Nephron progenitor cell (in vitro differentiated cells): ENCODE measurements at places on chromosomes 13 and 19.

DNA sequence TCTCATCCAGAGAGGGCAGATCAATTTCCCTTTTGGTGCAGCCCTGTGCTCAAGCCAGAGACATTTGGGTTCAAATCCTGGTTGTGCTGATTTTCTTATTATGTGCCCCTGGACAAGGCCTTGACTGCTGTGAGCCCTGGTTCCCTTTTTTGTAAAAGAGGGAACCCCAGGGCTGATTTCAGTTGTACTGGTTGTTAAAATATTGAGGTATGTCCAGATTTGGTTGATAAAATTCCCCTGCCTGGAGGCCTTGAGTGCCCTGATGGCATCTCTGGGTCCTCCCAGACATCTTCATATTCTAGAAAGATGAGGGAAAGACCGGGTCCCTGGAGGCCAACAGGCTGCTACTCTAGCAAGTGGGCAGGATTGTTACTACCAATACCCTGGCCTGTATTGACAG, 14.4 kb upstream of the PLAUR start:
- DNase-seq = no peak

DNA sequence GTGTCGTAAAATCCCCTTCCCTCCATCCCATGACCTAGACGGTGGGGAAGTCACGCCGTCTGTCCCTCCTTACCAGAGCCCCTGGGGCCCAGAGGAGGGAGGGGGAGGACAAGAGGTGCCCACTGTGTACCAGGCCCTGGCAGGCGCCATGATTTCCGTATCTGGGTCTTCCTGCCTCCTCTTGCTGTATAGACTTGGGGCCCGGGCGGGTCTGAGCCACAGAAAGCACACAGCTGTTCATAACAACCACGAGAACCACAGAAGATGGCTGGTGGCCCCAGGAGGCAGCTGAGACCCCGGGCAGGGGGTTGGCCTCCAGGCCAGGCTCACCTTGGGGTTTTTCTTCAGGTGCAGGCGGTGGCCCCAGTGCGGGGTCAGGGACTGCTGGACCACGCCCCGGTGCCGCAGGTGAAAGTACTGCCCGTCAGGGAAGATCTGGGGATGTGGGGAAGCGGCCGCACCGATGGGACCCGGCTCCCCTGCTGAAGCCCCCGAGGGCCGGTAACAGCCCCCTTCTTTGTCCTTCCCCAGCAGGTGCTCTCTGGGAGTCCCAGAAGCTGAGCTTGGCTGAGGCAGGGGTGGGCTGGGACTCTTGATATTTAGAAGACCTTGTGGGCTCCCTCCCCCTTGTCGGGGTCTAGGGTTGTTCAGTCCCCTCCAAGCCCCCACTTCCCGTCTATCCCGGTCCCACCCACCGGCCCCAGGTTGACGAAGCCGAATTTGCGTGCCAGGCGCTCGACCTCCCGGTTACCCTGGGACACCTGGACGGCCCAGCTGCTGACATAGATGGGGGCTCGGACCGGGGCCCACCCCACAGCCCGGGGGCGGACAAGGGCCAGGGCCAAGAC, 463 bp downstream of the PCSK4 start:
- DNase-seq = no peak

DNA sequence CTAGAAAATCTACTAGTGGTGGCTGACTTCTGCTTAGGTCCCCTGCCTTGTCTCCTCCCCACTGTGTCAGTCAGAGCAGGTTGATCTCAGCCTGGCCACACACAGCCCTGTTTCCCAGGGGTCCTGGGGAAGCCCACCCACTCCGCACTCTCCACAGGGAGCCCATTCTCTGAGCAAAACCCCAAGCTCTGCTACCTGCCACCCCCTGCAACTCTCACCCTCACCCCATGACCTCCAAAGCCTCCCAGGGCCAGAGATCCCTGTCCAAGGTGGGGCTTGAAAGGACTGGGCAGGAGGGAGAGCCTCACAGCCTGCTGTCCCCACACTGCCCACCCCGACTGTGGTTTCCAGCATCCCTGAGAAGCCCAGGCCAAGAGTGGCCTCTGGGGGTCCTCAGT, 58.8 kb upstream of the ZNF536 start:
- no peak for DNase-seq

- no peak for DNase-seq
Observed at GRCh38 chr13:20294497-20294896, 62.4 kb upstream of the GJB6 start.

GRCh38 chr13:105083992-105084391, 1451.5 kb downstream of the EFNB2 start:
- DNase-seq = no peak

DNA sequence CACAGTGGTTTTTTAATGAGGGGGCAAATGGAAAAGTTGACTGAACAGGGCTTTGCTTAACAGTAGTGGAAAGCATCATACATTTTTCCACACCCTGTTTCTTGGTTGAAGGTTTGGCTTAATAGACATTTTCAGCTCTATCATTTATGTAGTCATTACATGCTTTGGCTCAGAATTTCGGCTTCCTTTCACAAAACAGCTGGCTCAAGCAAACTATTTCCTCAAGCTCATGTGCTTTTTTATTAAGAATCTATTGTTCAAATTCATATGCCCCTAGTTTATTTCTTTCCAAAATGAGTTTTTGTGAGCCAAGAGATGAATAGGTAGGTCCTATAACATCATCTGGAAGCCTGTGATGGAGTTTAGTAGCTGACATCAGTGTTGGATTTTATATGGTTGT, 113.8 kb downstream of the SLITRK6 start:
- no peak for DNase-seq

- DNase-seq = no peak
Observed at GRCh38 chr19:33868076-33868735, 71.5 kb downstream of the KCTD15 start.

GRCh38 chr19:12364391-12365235, 870 bp downstream of the ZNF442 start:
- DNase-seq = peak; percentile 29

DNA sequence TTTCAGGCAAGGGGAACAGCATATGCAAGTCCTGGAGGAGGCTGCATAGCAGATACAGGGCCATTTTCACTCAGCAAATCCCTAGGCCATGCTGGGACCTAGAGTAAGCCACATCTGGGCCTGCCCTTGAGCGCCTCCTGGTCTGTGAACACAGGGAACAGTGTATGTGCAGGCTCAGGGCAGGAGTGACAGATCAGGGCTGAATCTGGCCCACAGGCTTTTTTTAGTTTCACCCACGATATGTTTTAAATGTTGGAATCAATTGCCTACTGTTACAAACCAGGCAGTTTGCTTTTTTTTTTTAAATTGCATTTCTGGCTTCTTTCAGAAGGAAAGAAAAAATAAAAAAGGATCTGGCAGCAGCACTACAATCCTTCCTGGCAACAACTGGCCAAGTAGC, 1.5 kb upstream of the TMEM145 start:
- no peak for DNase-seq

DNA sequence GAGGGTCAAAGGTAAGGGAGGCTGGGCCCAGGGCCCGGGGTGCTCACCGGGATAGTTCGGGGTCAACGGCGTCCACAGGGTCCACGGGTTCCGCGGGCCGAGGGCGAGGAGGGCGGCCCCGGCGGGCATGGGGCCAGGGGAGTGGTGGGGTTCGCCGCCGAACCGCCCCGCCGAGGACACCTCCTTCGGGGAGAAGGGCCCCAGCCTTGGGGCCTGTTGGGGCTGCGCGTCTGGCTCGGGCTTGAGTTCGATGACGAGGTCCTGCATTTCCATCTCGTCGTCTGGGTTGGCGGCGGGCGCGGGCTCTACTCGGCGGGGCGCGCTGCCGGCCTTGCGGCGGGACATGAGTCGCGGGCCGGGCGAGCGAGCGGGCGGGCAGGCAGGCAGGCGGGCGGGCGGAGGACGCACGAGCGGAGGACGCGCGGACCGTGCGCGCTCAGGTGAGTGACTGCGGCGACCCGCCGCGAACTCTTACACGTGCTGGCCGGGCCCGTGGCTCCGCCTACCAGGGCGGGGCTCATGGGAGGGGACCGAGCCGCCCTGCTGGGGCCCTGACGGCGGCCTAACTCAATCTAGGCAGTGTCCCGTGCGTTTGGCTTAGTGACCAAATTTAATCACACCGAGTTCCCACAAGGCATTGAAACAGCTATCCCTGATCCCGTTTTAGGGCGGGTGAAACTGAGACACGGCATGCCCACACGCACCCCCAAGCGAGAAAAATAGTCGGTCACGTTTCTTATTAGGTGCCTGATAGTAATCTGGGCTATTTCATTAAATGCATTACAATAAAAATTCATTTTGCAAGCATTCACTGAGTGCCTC, at the start of gene ZNF296:
TSS of gene ZNF296 (minus strand) at position 450 of the 822 bp plus-strand sequence. CDS start at position 345, 105 bp downstream.
- DNase-seq = peak; percentile 77

DNA sequence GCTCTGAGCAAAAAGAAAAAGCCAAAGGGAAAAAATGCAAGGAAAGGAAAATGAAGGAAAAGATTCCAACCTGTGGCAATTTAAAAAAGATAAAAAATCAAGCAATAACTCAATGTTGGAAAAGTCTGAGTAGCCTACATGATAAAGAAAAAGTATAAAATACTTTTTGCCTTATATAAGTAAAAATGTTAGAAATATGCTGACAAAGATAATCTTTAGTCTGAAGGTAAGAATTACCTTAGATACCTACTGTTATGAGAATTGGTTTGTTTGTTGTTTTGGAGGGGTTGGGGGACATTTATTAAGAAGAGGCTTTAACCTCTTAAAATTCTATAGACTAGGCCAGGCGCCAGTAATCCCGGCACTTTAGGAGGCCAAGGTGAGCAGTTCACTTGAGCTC, 29.7 kb upstream of the CPB2 start:
- DNase-seq = no peak

DNA sequence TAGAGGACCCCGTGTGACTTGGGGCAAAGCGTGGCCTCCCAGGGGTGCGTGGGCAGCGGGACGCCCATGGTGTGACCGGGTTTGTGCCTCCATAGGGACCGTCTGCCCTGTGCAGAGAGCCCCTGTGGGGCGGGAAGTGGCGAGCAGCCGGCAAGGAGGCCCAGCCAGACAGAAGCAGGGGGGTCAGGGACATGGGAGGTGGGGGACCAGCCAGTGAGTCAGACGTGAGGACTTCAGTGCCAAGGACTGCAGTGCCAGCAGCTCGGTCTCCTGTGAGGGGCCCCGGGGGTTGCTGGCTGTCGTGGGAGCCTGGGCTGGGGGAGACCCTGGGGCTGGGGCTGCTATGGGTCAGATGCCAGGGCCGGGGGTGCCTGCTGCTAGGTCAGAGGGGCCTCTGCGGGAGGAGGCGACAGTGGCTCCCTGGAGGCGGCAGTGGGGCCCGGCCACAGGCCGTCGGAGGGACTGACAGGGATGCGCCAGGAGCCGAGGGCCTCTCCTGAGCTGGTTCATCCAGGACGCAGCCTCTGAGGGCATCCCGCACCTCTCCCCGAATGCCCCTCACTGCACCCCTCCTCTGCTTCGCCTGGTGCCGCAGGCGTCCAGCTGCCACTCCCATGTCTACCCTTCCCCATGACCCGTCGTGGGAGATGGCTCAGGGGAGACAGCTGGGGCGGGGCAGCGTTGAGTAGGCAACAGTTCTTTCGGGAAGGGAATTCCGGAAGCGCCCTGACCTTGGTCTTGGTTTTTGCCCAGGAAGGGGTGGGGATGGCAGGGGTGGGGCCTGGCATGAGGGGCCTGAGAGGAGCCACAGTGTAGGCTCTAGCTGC, 80.0 kb downstream of the KDM4B start:
- no peak for DNase-seq

DNA sequence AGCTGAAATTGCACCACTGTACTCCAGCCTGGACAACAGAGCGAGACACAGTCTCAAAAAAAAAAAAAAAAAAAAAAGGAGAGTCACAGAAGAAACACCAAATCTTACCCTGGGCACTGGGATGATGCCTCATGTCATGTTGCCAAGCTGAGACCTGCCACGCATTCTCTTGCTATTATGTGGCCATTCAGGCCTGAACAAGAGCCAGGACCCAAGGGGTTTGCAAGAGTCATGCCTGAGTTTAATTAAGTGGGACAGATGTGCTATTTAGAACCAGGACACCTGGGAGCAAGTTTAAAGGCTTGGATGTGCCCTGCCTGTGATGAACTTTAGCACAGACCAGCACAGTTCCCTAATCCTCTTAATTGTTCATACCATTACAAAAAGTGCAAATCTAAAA, 9.8 kb downstream of the PNMA8A start:
- no peak for DNase-seq
